ENCODE measurements at places on chromosomes 1 and 21.

DNA sequence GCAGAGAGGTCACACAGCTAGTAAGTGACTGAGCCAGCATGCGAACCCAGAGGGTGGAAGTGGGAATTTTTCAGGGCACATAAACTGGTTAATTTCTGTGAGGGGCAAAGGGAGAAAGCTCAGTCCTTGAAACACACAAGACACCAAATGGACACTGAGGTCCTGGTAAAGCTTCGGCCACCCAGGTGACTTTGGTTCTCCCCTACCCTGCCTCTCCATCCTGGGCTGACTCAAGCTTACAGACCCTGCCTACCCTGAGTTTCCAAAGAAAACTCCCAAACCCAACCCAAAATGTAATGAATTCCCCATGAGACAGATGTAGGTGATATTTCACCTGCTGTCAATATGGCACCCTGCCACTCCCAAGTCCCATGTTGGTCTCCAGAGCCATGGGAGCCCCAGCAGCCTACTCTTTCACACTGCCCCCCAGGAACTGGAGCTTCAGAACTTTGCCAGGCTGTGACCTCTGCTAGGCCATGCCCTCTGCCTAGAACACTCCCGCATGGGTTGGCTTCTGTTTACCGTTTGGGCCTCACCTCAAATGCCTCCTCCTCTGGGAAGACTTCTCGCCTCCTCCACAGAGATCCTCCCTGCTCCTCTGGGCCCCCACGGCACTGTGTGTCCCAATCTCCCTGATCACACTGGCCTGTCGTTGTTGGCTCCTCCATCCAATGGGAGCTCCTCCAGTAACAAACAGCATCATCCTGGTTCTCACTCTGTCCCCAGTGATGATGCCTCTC is 3.7 kb upstream of the LRP8 start:
- no peak for DNase-seq

DNA sequence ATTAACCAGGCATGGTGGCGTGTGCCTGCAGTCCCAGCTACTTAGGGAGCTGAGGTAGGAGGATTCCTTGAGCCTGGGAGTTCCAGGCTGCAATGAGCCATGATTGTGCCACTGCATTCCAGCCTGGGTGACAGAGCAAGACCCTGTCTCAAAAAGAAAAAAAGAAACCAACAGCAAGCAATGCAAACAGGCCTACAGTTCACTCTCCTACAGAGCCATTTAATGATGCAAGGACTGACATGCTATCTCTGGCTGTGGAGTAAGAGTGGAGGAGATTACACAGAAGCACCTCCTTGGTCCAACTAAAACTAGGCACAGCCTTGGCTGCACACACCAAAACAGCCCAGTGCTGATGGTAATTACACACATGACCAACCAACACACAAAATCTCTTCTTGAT is 127.5 kb upstream of the SOD1 start:
- no peak for DNase-seq

DNA sequence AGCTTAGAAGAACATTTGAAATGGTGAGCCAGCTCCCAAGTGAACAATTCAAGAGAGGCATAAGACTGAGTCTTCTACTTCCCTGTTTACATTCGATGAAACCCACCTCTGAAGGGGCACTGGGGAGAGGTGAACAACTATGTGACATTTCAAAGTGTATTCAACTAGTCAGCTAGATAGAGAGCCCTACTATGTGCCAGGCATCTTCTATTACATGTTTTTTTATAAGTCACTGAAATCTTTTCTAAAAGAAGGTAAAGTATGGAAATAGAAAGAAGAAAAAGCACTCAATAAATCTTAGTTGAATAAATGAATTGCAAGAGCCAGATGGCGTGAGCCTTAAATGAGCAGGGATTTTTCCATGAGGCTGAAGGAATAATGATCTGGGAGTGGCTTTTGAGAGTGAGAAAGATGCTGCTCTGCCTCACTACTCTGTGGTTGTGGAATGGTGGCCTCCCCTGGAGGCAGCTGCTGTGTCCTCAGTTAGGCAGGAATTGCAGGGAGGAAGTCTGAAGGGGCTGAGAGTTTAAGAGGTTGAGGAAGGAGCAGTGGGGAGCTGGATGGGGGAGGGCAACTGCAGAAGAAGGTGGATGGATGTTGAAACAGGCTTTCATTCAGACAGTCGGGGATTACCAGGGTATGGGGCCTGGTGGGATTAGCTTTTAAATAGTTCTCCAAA is 10.4 kb upstream of the PTPRF start:
- no peak for DNase-seq

DNA sequence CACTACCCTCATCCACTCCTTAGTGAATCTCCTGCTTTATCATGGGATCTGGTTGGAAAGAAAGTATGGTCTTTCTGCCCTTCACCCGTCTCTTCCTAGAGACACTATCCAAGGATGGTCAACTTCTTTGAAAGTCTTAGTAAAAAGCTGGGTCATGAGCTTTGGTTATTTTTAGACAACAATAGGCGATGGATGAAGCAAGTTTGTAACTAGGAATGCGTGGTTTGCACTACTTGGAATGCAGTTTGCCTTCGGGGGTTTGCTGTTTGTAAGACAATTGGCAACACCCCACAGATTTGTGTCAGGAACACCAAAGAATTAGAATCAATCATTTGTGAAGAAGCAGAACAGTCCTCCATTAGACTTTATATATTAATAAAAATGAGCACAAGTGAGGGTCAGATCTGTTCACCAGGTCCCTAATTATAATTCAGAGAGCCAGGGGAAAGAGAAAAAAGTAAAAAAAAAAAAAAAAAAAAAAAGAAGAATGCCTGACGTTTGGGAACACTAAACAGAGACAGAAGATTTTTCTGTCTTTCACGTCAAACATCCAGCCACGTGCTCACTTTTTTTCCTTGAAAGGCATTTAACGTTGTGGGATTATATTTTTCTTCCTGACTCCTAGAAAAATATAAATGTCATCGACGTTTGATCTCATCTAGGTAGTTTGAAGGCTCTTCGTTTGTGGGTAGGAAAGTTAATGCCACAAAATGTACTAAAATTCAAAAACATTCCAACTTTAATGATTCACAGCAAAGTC is 60.7 kb upstream of the BTG3 start:
- DNase-seq: no peak

Data from T-helper 2 cell (primary cell).